ENCODE measurements at places on chromosomes 5 and 9. TPM values are rescaled to one million over a fixed set of nuclear protein-coding genes. Genes with fewer than 3 reads are reported as not detected.

Gene MLANA
- total RNA-seq: under 0.01 TPM

Gene TAF1L
- not detected for total RNA-seq

Gene TICAM2
- total RNA-seq: 9.1 TPM

Gene DMRTA1
- total RNA-seq: 4.3 TPM

Gene TAF11L5
- not detected for total RNA-seq

Gene ADCY2
- under 0.01 TPM for total RNA-seq

Gene OMD
- total RNA-seq: 0.36 TPM

Gene SLC12A7
- 6.9 TPM for total RNA-seq

Gene POU5F2
- total RNA-seq: 1.8 TPM

Gene ANKRD34B
- not detected for total RNA-seq

Gene ITK
- not detected for total RNA-seq

Gene ERAP2
- total RNA-seq: 5.6 TPM

Gene MARCOL
- not detected for total RNA-seq

Gene BASP1
- 242 TPM for total RNA-seq

Gene SLC6A7
- total RNA-seq: under 0.01 TPM

Gene CDKN2B
- total RNA-seq: 50.7 TPM

Gene SV2C
- total RNA-seq: not detected

Gene IER5L
- total RNA-seq: 86.1 TPM

Gene HTR1A
- total RNA-seq: not detected

Gene QRFP
- not detected for total RNA-seq

Gene GOLPH3
- total RNA-seq: 88.7 TPM

Gene MOB3B
- total RNA-seq: under 0.01 TPM

Gene NOTCH1
- total RNA-seq: 14.4 TPM

Gene SLC36A2
- not detected for total RNA-seq

Gene CDH18
- total RNA-seq: 0.36 TPM

Gene HNRNPH1
- total RNA-seq: 368 TPM

Gene SPINK1
- total RNA-seq: not detected

Gene REEP5
- 38.0 TPM for total RNA-seq

Gene ADAMTSL1
- total RNA-seq: 70.1 TPM

Gene C9orf50
- total RNA-seq: 0.36 TPM

Gene S100Z
- not detected for total RNA-seq

Gene ANGPTL2
- total RNA-seq: 72.5 TPM

Gene INSL6
- total RNA-seq: not detected

Gene NPR3
- total RNA-seq: 92.3 TPM

Gene GABRA1
- not detected for total RNA-seq

Gene SH3TC2
- 0.72 TPM for total RNA-seq

Gene GAS1
- total RNA-seq: 107 TPM

Gene NR4A3
- 0.36 TPM for total RNA-seq

Gene PCDHB2
- total RNA-seq: 1.4 TPM

Gene ITGA1
- 31.8 TPM for total RNA-seq

Gene SFXN1
- total RNA-seq: 38.3 TPM

Gene WDR36
- total RNA-seq: 44.5 TPM

Gene CTXN3
- total RNA-seq: not detected

Gene IL13
- total RNA-seq: not detected

Gene HACD4
- total RNA-seq: 6.8 TPM

Gene RMRP
- 88,726 TPM for total RNA-seq

Gene MEGF9
- total RNA-seq: 11.8 TPM

All from osteoblast (primary cell).